ENCODE measurements at places on chromosomes 11 and 22.

- no peak for DNase-seq
Observed at GRCh38 chr11:113238721-113239120, 75.7 kb upstream of the TTC12 start.

- no peak for DNase-seq
Observed at GRCh38 chr22:20553947-20554741, 46.7 kb downstream of the MED15 start.

- DNase-seq = no peak
Observed at GRCh38 chr22:26767351-26768155, 110.2 kb downstream of the MIAT start.

DNA sequence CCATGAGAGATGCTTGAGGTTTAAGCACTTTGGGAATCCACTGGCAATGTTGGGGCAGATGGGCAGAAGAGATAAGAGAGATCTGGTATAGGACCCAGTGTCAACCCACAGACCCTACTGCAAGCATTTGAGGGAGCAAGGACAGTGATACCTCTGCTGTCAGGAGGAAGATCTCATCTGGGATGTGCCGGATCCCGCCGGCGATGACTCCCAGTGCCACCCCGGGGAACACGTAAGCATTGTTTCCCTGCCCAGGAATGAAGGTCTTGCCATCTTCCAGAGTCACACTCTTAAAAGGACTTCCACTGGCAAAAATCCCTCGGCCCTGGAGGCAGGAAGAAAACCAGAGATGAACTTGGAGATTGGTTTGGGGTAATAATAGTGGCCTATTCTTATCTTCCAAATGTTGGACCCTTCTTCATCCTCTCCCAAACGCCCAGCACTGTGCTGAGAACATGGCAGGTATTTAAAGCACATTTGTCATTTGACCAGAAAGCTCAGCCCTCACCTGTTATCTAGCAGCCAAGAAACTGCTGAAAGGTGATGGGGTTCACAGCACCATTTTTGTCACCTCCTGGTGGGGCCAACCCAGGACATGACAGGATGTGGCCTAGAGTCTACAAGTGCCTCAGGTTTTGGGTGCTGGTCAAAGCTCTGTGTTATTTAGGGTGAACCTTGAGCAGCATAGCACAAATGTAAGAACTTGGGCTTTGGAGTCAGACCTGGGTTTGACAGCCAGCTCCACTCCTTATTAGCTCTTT is 71.7 kb downstream of the CCDC81 start:
- no peak for DNase-seq

GRCh38 chr11:107457205-107457557 is 444 bp downstream of the CWF19L2 start:
- DNase-seq = no peak

Measured in cortex of kidney (tissue), 1 donor.